ENCODE measurements at places on chromosomes 1 and 21.

DNA sequence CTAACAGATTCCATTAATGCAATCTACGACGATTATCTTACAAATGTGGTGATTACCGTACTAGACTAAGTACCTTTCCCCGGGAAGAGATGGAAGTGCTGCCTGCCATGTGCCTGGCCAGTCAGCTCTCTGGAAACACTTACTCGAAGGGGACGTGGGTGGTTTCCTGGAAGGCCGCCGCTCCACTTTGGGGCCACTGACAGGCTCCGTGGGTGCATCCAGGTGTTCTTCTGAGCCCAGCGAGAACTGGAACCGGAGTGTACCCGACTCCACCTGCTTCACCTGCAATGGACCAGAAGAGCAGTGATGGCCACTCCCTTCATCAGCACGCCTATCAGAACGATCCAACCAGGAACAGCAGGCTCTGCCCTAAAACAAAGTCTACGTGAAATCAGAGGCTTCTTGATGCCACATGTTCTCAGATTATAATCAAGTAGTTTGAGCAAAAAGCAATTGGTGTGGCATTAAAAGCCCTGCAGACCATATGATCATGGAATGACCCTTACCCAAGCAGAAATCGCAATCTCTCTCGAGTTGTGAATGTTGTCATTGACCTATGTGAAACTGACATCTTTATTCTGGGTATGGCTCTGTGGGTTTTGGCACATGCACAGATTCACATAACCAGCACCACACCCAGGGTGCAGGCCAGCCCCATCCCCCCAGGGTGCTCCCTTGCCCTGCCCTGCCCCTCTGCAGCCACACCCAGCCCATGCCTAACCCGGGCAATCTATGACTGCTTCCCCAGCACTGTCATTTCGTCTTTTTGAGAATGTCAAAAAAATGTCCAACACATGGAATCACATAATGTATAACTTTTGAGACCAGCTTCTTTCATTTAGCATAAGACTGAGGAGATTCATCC lies 64.5 kb downstream of the NPHP4 start:
- DNase-seq: no peak

DNA sequence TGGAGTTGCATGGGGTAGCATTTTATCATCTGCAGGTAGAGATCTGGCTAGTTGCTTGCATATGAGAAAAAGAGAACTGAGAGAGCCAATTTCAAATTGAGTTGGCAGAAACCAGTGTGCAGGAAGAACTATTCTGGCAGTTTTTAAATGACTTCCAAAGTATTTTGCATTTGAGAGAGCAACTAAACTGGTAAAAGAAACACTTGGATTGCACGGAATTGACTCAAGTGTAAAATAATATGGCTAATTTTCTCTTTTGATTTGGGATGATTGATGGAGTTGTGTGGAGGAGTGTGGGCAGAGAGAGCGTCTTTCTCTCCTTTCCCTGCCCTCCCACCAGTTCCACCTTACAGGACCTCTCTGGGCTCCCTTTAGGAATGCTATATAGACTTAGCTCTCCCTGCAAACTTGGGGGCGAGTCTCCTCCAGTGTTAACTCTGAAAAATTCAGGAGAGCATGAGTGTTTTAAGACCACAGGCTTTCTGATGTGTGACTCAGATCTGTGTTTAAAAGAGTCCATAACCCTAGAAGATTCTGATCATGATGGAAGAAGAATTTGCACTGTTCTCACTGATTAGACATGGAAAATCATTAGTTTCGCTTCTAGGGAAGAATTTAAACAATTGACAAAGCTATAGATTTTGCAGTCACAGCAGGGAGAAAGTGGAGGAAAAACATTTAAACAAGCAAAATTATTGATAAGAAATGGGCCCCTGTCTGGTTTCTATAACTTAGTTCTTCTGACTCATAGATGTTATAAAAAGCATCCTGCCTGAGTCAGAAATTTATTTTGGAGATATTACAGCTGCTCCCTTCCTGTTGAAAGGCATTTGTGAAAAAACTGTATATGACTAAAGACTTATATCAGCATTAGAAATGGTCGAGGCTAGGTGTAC lies 24.9 kb upstream of the CTBS start:
- no peak for DNase-seq

DNA sequence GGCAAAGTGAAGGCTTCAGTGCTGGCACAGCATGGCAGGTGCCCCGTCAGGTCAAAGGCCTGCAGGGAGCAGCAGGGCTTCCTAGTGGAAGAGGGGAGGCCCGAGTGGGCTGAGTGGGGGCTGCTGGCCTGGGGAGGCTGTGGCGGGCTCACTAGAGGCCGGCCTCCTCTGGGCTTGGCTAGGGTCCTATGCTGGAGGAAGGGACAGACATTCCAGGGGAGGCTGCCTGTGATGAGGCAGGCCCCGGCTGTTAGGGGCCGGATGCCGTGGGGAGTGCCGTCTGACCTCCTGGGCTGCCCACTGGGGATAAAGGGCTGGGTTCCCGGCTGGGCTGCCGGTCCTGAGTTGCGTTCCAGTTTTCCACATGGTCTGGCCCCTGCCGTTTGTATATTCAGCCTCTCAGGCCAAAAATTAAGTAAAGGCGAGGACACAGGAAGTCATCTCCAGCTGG lies 21.1 kb downstream of the PRXL2B start:
- DNase-seq: no peak

DNA sequence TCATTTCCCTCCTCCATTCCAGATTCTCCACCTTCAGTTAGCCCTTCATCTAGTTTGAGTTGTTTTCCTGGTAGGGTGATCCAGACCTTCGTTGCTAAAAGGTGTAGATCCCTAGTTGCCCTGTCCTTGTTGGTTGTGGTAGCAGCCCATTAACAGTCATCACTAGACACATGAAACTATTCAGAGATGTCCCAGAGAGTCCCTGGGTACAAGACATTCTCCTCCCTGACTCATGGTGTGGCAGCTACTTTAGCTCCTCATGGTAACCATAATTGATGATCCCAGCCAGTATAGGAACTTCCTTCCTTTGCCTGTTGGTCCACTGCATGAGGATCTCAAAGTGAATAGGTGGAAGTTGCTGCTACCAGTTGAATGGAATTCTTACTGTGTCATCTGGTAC lies 6.0 kb upstream of the SH2D2A start:
- no peak for DNase-seq

GRCh38 chr1:7207875-7208646 lies 422.8 kb downstream of the CAMTA1 start:
- no peak for DNase-seq

GRCh38 chr1:214418391-214418790 lies 133.0 kb downstream of the PTPN14 start:
- DNase-seq: no peak

DNA sequence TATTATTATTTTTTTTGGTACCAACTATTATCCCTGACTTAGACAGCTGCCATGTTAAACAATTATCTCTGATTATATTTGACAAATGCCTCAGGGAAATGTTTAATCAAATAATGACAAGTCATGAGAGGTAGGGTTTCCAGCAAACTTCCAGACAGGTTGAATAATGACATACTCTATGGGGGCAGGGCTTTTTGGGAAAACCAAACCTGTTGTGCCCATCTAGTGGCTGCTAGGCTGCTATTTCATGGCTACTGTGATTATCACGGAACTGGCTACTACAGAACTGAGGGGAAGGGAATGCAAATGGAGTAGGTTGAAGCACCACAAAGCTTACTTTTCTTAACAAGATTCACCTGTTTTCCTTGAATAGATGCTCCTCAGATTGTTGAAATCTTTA lies 77.6 kb downstream of the DUSP10 start:
- DNase-seq: no peak

- DNase-seq: no peak
These were observed 74.5 kb downstream of the ENAH start for GRCh38 chr1:225578251-225578977.

- no peak for DNase-seq
These were observed 39.8 kb downstream of the WNT2B start for GRCh38 chr1:112548547-112548946.

- DNase-seq: no peak
These were observed 534.6 kb upstream of the PTBP2 start for GRCh38 chr1:96187020-96187419.

DNA sequence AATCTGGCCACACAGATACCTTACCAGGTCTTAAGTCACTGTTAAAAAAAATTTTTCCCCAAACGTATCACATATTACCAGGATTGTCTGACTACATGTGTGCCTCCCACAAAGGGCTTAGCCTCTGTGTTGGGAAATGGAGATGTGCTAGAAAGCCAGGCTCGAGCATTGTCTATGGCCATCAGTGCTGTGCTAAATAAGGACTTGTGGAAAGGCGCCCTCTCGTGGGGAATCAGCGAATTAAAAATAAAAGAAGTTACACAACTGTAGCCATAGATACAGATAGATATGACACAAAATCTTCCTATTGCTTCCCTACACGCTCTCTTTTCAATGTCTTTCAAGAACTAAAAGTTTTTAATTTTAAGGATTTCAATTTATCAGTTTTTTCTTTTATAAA lies 47.5 kb upstream of the CRNN start:
- peak; percentile 41 for DNase-seq

- DNase-seq: no peak
These were observed 5.5 kb downstream of the DISC1 start for GRCh38 chr1:231632119-231632518.

GRCh38 chr1:198493329-198493728 lies 47.2 kb downstream of the ATP6V1G3 start:
- no peak for DNase-seq

- DNase-seq: no peak
These were observed 156.1 kb downstream of the NR5A2 start for GRCh38 chr1:200183637-200184036.

GRCh38 chr1:240649733-240650721 lies 38.1 kb upstream of the GREM2 start:
- DNase-seq: no peak

DNA sequence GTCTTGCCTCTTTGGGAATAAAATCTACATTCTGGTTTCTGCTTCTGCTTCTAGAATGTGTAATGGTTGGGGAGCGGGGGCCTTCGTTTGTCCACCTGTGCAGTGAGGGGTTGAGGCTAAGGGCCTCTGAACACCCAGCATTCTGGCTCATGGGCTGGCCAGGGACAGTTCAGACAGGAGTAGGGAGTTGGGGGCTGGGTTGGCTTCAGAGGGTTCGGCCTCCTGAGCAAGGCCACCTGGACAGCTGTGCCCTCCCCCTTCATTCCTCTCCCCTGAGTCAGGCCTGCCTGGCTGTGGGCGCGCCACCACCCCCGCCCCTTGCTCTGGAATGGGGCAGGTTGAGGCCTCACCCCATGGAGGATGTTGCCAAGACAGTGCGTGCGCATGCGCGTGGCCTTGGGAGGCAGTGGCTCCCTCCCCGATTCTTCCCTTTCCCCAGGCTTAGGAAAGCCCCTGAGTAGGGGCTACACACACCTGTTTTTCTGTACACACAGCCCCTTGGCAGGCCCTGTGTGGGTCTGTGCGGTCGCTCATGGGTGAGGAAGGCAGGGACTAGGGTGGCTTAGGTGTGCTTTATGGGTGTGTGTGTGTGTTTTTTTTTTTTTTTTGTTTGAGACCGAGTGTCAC lies 57.0 kb downstream of the YARS1 start:
- DNase-seq: no peak

GRCh38 chr1:24973315-24973714 lies 43.2 kb upstream of the RUNX3 start:
- DNase-seq: no peak

DNA sequence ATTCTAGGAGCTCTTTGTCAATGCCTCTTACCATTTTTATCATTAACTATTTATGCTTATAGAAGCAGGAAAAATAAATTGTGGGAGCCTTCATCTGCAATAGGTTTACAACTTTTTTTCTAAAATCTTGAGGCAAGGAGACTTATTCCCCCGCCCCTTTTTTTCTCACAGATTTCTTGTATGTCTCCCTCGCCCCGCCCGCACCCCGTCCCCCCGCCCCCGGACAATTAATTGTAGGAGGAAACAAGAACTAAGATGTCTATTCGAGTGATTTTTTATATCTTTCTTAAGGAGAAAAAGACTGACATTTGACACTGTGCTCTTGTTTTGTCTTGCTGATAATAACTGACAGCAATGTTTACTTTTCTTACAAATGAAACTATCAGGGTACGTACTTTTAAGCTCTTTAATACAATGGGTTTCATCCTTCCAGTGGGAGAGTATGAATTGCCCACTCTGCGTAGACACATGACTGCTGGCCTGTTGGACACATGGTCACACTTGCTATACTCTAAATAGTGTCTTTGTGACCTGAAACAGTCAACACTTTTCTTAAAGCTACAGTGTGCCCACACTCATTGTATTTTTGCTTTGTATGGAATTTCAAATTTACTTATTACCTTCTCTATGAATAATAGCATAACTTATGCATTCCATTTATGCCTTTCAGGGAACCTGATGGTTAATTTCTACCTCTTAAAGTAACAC lies 1.5 kb upstream of the IVNS1ABP start:
- DNase-seq: no peak

GRCh38 chr1:217344712-217345111 lies 286.2 kb downstream of the GPATCH2 start:
- no peak for DNase-seq

DNA sequence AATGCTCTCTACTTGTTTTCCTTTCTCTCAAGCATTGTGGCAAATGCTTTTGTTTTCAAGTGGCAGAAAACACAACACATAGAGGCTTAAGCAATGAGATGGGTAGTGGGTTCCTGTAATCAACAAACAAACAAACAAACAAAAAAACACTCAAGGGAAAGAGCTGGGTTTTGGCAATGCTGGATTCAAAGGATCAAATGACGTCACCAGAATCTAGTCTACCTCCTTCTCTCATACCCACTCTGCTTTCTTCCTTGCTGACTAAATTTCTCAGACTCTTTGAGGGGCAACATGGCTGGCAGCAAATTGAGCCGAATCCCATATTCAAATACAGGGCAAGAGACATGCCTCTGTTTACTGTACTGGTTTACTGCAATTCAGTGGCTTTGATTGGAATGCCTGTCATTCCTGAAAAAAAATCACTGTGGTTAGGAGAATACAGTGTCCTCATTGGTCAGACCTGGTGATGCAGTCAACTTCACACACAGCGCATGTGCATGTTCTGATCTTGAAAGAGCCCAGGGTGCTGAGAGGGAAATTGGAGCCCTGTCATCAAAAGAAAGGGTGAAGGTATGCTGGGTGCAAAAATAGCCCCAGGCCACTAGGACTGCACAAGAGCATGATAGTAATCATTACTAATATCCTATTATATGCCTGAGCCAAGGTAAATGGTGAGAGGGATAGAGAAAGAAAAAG lies 356.2 kb downstream of the KCTD3 start:
- DNase-seq: no peak

DNA sequence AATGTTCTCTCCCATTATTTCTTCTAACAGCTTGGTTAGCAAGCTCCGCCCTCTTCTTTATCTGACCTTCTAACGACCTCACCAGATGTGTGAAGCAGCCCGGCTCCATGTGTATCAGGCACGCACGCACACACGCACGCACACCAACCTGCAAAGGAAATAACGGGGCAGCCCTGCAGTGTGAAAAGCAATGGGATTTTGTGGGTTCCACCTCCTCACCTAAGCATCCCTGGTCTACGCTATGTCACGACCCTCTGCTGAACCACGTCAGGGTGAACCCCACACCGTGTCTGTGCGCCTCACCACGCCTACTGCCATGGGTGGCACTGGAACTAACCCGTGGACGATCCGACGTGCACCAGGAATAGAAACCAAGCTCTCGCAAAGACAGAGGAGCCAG lies 10.4 kb downstream of the SSU72 start:
- DNase-seq: no peak

- no peak for DNase-seq
These were observed 44.8 kb downstream of the PCNT start for GRCh38 chr21:46368533-46369285.

Measured in stimulated activated CD8-positive, alpha-beta memory T cell treated with anti-CD3 and anti-CD28 coated beads, Interleukin-15, amount 100 ng/mL, for 1 hour (primary cell).